ENCODE measurements at places on chromosomes 4 and X.

- no peak for DNase-seq
Measured at GRCh38 chr4:37717576-37717975, 31.4 kb upstream of the RELL1 start.

DNA sequence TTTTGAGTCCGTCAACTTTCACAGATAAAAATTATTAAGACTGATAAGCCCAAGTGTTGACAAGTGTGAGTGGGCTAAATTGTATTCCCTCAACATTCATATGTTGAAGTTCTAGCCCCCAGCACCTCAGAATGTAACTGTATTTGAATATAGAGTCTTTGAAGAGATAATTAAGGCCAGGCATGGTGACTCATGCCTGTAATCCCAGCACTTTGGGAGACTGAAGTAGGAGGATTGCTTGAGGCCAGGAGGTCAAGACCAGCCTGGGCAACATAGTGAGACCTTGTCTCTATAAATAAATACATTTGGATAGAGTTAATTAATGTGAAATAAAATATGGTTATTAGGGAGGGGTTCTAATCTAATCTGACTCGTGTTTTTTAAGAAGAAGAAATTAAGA, 29.7 kb upstream of the SLC25A4 start:
- DNase-seq: no peak

GRCh38 chr4:25178838-25179261, 18.6 kb upstream of the SEPSECS start:
- no peak for DNase-seq

- no peak for DNase-seq
Measured at GRCh38 chrX:30568136-30568535, 9.4 kb downstream of the TASL start.

DNA sequence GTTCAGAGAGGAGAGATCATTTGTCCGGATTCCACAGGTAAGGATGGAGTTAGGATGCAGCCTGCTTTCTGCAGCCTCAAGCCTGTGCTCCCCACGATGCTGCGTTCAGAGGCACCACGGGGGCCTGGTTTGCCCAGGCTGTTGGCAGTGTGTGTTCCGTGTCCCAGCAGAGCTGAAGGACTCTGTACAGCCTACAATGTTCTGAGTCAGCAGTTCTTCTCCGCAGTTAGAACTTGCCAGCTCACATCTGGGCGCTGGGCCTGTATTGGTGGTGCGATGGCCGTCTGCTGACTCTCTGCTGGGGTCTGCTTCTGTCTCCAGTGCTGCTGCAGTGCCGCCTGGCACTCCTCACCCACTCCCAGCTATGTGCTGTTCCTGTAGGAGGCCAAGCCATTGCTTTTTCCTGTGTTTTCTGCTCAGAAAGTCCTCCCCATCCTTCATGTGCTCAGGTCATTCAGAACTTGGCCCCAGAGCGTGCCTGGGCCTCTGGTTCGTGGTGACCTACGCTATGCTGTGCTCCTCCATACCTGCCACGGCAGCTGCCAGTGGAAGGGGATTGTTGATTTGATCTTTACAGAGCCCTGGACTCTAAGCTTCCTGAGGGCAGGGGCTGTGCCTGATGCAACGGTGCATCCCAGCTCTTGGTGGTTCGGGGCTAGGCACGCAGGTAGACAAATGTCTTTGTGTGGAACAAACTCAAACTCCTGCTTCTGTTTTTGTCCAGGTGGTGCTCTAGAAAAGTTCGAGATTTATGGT, 42.6 kb upstream of the TADA2B start:
- no peak for DNase-seq

DNA sequence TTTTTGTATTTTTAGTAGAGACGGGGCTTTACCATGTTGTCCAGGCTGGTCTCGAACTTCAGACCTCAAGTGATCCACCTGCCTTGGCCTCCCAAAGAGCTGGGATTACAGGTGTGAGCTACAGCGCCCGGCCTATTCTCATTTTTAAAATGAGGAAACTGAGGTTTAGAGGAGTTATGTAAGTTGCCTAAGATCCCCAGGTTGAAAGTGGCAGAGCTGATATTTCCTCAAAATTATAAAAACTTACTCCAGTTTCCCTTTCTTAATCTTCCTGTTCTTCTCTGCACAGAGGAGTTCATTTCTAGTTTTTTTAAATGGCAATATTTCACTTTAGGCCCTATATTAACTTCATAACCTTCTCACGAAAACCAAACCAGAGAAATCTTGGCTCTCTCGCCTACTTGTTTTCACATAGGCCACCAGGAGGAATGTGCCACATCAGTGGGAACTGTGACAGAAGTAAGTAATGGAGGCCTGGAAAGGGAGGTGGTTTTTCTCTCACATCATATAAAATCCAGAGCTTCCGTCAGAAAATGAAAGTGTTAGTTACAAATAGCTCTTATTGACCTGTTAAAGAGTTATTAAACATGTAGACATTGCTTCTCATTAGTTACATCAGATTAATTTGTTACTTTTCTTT, 16.1 kb upstream of the RS1 start:
- DNase-seq: no peak

DNA sequence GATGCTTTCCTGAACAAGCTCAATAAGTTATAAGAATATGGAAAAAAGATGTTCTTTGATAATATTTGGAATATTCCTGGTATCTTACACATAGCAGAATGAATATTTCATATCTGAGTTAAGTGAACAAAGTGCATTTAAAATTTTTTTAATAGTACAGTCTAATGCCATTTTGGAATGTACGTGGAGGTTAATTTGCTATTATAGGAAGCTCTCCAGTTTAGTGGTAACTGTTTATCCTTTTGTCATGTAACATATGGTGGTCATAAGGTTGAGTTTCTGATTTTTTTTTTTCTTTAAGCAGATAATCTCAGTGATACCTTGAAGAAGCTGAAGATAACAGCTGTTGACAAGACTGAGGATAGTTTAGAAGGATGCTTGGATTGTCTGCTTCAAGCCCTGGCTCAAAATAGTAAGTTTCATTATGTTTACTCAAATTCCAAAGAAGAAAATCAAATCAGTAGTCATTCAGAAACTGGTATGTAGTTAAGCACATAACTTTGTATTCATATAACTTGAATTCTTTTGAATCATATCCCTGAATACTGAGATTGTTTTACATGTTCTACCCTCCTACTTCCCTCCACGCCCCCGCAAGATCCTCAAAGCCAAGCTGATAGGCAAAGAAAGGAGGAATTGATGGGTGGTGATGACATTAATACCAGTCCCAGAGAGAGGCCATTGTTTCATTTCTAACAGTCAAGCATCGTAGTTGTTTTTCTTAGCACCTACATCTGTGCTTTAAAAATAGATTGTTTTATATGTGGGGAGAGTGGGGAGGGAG, 32.1 kb downstream of the RAP1GDS1 start:
- DNase-seq: no peak

GRCh38 chrX:100587861-100588260, 3.1 kb downstream of the TNMD start:
- no peak for DNase-seq

DNA sequence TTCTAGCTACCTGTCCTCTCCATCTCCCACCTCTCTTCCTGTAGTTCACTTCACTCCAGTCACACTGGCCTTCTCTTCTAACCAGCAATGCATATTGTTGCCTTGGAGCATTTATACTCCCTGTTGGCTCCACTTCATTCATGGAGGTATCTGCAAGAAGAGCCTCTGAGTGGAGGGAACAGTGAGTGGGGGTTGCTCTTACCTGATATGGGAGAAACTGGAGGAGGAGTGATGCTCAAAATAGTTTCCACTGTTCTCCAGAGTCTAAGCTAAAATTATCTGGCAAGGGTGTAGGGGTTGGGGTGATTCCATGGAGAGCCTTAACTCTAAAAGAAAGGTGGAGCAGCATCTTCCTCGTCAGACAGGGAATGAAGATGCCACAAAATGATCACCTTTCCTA, 28.9 kb upstream of the DDX53 start:
- no peak for DNase-seq

DNA sequence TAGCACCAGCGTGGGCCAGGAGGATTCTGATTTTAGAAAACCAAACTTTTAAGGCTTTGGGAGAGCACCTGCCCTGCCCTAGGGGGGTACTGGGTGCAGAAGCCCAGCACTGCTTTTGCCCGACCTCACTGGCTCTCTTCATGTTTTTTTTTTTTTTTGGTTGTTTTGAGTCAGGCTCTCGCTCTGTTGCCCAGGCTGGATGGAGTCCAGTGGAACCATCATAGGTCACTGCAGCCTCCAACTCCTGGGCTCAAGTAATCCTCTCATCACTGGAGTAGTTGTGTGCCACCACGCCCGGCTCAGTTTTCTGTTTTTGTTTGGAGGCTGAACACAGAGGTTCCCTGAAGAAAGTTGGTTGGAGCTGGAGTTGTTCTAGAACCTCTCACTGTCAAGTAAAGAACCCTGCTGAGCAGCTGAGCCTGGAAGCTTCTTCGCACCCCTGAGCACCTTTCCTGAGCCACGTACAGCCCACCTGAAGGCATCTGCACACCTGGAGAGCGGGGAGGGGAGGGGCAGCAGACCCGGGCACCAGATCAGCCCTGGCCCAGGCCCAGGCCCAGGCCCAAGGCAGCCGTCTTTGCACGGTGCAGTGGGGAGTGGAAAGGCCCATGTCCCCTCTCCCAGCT, 49.5 kb downstream of the SHROOM2 start:
- DNase-seq: no peak

DNA sequence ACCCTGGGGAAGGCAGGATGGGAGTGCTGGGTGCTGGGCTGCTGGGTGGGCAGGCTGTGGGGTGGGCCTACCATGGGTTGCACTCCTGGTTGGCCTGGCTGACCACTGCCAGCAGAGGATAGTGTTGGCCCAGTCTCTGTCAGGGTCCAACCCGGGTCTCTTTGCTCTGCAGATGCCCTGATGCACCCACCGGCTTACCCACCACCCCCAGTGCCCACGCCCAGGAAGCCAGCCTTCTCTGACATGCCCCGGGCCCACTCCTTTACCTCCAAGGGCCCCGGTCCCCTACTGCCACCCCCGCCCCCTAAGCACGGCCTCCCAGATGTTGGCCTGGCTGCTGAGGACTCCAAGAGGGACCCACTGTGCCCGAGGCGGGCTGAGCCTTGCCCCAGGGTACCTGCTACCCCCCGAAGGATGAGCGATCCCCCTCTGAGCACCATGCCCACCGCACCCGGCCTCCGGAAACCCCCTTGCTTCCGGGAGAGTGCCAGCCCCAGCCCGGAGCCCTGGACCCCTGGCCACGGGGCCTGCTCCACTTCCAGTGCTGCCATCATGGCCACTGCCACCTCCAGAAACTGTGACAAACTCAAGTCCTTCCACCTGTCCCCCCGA, 14.2 kb upstream of the ADD1 start:
- DNase-seq: no peak

DNA sequence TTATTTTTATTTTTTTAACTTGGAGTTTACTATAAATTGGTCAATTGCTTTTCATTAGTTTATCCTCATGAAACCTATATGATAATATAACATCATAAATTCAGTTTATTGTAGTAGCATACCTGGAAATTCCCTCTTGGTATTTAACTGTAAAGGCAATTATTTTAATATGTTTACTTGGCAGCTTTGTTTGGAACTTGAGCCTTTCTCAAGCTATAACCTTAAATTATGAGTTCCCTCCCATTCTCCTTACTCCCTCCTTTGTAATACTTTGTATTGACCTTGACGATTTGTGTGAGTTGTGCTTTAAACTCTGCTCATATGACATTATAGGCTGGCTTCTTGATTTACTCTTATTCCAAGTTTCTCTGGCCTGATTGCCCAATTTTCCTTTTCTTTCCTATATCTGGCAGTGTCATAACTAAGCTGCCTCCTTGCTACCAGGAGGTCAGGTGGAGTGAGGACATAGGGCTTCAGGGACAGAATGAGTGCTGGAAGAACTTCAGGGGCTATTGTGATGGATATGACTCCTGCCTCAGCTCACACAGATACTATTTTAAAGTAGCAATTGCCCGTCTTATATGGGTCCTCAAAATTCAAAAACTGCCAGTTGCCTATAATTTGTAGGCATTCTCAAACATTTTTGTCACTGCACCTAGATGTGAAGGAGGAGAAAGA, 77.7 kb downstream of the RAP1GDS1 start:
- DNase-seq: no peak

DNA sequence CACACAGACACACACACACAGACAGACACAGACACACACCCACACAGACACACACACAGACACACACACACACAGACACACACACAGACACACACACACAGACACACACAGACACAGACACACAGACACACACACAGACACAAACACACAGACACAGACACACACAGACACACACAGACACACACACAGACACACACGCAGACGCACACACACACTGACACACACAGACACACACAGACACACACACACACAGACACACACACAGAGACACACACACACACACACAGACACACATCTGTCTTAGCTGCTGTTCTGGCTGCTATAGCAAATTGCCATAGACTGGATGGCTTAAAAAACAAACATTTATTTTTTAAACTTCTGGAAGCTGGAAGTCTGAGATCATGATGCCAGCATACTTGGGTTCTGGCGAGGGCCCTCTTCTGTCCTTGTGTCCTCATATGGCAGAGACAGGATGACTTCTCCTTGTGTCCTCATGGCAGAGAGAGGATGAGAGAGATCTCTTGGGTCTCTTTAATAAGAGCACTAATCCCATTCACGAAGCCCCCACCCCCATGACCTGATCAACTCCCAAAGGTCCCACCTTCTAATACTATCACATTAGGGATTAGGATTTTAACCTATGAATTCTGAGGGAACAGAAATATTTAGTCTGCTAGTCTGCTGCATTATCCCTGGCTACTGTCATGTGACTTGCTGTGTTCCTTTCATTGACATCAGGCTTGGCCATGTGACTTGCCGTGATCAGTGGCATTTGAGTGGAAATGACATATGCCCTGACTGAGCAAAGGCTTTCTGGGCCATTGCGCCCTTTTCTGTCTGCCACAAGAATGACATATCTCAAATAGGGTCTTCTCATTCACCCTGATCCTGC, 32.7 kb upstream of the RASGEF1B start:
- DNase-seq: no peak

DNA sequence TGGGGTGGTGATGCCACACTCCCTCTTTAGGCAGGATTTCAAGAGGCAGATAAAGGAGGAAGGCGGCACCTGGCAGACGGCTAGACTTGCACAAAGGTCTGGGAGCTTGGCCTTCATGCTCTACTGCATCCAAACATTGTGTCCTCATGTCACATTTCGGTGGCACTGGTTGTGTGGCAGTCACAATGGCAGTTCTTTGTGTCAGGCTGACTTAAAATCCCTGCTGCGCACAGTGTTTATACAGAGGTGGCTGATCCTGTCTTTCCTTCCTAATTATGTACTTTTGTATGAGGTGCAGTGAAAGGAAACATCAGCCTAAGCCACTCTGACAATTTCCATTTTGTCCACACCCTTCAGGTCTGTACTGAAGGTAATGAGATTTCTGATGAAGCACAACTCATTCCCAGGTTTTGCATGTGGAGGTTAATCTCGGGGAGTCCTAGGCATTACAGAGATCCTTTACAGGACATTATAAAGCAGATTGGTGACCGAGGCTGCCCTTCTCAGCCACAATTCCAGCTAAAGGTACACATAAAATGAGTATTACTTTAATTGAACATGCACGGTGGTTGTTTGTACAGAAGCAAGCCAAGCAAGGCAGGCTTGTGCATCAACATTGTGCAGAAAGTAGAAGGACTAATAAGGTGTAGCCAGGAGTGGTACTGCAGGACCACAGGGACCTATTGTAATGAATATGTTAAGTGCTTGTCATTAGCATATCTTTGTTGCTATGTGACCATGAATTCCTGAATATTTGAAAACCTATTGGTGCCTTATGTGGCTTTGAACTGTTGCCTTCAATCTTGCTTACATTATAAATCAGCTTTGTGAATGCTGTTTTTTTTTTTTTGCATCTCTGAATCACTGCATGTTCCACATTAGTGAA, 147.6 kb downstream of the STK32B start:
- no peak for DNase-seq

GRCh38 chrX:69185141-69185540, 19.9 kb upstream of the PJA1 start:
- no peak for DNase-seq

GRCh38 chr4:107837317-107837716, 12.6 kb downstream of the SGMS2 start:
- DNase-seq: no peak
